ENCODE measurements at places on chromosomes 6 and 20.
A peak's percentile ranks its signal among the peaks of the same experiment; 100 is the strongest.

DNA sequence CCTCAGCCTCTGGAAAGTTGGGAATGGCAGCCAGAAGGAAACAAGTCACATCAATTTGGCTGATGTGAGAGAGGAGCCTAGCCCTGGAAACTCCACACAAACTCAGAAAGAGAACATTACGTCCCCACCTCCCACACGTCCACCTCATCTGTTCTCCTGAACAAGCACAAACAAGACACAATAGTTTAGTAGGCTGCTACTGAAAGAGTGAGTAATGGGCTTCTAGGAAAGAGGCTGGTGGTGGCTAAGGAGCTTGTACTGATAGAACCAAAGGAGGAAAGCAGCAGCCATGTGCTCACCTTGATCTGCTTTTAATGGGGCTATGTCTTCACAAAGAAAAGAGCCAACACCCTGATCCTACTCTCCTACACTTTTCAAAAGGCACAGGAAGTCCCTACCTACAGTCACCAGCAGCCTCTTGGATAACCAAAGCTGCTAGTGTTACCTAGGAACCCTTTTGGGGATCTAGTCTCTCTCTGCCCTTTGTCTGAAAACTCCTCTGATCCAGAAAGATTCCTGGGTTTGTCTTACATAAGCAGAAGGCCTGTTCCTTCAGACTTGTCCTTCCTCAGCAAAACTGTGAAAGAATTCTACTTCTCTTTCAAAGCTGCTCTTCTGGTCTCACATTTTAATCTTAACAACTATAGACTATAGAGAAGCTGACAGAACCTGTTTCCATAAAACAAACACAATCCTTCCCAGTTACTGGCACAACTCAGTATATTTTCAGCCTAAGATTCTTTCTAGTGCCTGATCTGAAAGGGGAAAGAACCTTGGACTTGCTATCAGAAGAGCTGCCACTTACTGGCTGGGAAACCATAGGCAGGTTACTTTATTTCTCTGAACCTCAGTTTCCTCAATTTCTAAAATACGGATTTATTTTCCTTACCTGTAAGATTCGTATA lies 3.1 kb downstream of the PLAGL2 start:
- no peak for DNase-seq

DNA sequence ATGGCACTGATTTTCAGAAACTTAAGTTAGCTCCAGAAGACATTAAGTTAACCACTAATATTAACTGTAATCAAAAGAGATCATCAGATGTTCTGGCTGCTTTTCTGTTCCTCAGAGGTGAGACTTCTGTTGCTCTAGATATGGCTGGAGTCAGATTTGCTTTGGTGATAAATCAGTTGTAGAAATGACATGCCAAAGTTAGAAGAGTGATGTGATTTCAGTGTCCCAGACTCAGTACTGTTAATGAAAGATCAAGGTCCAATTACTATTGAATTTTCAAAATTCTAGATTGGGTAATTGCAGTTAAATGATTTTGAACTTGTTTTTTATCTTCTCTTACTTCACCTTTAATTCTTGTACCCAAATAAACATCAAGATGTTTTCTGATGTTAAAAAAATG lies 402.4 kb upstream of the SYNCRIP start:
- DNase-seq = no peak

- DNase-seq = peak; percentile 18
These were observed 64.4 kb downstream of the UBE2V1 start for GRCh38 chr20:50048420-50049166.

- no peak for DNase-seq
These were observed 92.2 kb downstream of the CDH22 start for GRCh38 chr20:46215913-46216707.

GRCh38 chr20:20802328-20802727 lies 89.9 kb upstream of the RALGAPA2 start:
- no peak for DNase-seq

DNA sequence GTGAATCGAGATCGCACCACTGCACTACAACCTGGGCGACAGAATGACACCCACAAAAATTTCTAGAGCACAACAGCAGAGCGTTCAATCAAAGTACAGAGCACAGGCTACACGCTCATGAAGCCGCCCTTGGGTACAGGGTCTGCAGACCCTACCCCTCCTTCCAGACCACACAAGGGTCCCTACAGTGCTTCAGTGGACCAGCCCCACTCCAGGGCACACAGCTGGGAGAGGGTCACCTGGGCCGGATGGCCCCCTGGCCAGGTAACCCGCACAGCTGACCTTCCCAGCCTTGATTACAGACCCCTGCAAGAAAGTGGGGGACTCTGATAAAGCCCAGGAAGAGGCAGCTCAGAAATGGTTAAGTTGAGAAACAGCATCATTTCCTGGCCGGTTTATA lies 63.6 kb downstream of the RIPOR3 start:
- no peak for DNase-seq

DNA sequence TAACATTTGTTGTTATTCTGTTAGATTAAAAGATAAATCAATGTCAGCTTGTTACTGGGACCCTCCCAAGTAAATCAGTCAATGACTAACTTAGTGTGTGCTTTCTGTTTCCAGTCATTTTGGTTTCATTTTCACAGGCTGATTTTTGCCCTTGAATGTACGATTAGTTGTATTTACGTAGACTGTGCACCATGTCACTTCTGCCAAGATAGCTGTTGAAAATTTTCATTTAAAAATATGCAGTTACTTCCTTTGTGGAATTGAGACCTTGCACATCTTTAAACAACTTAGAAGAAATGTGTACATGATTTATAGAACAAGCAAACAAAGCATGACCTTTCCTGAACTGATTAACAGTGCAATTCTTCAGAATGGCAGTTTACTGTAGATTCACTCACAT lies 944.8 kb upstream of the CITED2 start:
- DNase-seq = no peak

DNA sequence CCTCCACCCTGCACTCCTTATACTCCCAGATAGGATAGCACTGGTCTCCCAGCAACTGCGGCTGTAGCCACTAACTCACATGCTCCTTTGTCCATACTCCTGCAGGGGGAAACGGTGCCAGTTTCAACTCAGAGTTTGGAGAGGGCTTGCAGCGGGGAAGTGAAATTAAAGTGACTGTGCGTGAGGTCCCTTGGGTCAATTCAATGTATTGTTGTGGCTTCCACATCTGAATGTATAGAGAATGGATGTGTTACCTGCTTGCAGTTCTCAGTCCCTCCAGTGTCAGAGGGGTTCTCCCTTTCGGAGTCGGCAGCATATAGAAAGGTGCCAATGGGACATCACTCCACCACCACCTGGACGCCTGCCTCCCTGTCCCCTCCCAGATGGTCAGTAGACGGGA lies 93.6 kb upstream of the CNKSR3 start:
- no peak for DNase-seq

DNA sequence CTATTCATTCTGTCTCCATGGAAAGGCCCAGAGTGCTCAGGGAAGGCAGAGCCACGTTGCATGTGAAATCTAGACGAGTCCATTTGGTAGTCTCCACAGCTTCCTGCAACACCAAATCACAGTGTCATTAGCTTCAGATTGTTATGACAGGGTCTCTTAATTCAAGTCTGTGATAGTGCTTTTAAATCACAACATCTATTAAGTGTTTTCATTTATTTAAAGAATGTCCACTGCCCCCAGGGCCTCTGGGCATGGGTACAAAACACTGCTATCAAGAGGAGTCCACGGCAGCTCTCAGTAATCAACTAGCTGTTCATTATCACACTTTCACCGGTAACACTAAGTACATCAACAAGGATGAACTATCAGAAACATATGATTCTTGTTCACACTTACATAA lies 455.9 kb upstream of the JARID2 start:
- no peak for DNase-seq

Measured in stimulated activated CD8-positive, alpha-beta memory T cell treated with anti-CD3 and anti-CD28 coated beads, Interleukin-12 subunit alpha, Interleukin-12 subunit beta, amount 100 ng/mL, for 4 hours (primary cell).